ENCODE measurements at places on chromosomes 3 and 15.

DNA sequence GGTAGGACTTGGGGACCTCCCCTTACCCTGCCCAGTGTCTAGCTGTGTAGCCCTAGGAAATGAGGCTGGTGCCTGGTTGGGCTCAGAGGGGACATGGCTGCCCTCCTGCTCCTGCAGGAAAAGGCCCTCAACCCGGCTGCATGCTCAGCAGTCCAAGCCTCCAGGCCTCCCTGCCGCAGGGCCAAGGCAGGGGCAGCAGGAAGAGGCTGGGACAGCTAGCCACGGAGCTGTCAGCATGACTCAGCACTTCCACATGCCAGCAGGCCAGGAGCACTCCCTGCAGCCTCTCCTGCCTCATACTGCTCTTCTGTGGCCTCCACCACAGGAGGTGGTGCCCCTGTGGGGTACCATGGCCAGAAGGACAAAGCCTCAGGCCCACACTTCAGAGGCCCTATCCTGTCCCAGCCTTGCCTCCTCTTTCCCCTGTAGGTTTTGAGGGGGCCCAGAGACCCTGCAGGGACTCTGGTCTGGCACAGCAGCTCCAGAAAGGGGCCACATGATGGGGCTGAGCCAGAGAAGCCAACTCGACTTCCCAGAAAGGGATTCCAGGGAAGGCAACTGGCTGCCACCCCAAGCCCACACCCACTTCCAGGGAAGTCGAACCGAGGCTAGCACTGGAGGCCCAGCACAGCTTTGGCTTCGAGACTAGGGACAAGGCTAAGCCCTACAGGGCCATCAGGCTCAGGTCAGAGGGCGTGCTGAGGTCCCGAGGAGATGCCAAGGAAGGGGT, 19.5 kb downstream of the TKT start:
- DNase-seq = peak; percentile 87

DNA sequence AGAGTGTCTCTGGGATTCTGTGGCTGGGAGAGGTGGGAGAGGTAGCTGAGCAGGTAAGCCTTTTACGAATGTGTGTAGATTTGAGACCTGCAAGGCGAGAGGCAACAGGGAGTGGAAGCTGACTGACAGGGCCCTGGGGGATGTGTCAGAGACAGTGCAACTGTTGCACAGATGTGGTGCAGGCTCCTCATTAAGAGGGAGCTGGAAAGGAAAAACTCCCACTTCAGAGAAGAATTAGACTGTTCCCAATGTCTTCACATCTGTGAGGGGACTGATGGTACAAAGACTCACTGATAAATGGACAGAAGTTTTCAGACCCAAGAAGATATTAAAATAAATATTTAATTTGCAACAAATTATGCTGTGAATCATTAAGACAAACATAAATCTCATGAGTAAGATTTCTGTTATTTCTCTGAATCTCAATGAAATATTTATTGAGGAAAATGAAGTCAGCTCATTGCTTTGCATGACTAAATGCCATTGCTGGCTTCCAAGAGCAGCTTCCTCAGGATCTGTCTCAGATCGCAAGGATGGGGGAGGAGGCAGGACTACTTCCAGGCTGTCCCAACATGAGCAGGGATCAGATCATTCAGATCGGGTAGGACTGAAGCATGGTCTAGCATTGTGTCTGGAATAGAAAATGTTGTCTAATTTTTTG, 127.3 kb upstream of the ROPN1 start:
- DNase-seq = no peak

- peak; percentile 94 for DNase-seq
These were observed 67.4 kb downstream of the GRIP2 start for GRCh38 chr3:14472471-14473351.

DNA sequence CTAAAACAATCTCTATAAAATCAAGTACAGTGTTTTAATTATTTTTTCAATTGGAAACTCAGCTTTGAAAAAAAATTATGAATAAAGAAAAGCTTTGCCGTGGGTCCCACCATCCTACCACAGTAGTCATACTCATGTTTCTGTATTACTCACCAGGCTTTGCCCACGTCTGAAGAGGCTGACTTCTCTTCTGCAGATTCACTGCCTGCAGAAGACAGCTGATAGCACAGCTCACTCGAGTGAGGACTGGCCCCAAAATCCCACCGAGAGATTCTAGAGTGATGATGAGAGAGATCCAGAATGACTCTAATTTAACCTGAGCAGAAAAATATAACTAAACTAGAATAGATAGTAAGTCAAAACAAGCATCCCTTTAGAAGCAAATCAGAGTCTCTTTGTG, 11.9 kb downstream of the C2CD4B start:
- no peak for DNase-seq

DNA sequence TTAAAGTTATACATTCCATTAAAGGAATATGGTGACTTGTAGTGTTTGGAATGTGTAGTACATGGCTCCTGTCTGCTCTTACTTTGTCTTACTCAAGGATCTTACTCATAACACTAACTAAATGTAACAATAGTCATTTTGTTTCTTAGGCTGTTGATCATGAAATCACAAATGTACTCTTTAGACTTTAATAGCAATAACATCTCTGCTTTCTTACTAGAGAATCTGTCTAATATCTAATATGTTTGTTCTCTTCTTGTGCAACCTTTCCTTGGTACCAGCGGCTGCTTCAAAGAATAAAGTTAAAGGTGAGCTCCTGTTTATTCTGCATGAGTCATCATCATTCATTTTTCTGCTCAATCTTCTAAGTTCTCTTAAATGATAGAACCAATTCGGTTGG, 767.5 kb downstream of the CADM2 start:
- peak; percentile 16 for DNase-seq

- no peak for DNase-seq
These were observed 156.2 kb downstream of the ZMAT3 start for GRCh38 chr3:178915365-178915764.

DNA sequence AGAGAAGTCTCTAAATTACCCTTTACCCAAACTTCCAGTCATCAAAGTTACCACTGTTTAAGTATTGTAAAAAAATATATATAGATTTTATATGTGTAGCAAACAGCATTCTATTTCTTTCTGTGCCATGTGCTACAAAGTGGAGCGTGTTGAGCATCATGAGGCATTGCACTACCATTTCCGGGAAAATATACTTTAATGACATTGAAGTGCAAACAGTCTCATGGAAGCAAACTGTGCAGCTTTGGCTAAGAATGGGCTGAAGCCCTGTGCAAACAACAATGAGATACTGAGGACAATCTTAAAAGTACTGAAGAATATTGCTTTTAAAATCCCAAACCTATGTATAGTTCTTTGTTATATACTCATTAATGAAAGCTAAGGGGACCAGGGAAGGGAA, 6.5 kb upstream of the RPL22L1 start:
- DNase-seq = no peak

DNA sequence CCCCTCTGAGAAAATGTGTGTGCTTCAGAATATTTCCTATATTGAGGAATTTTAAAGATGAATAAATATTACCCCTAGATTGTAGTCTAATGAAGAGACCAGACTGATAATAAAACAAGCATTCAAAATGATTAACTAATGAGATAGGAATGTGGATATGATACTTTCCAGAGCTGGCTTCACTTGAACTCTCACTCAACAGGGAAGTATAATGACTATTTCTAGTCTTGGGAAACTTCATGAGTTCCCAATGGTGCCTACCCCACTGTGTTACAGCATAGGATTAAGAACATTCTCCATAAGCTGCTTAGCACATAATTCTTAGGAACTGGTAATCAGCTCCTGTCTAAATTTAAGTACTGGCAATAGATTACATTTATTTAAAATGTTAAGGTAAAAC, 261.5 kb upstream of the ZNF385D start:
- DNase-seq = peak; percentile 2

DNA sequence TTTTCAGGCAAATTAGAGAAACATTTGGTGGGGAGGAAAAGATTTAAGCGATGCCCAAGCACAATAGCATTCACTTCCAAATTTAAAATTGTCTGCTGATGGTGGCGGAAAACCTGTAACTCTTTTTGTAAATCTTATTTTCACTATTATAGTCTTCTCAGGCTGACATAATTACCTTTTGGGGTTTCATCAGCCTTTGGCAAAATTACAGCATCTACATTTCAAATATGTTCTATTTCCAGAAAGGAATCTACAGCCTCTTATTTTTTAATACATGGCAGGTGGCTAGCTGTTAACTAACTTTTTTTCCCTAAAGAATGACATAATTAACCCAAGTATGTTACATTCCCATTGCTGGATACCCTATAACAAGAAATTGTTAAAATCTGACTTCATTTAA, 391.5 kb upstream of the CCDC54 start:
- no peak for DNase-seq
